G401 (cell line): ENCODE measurements at places on chromosomes 1 and 21.

- DNase-seq, result no peak
These were observed 4.9 kb downstream of the WNT9A start for GRCh38 chr1:227942716-227943261.

- no peak for DNase-seq
These were observed 29.6 kb downstream of the NVL start for GRCh38 chr1:224300346-224300745.

- no peak for DNase-seq
These were observed 9.9 kb upstream of the PAQR6 start for GRCh38 chr1:156257711-156258110.

- no peak for DNase-seq
These were observed 105.5 kb downstream of the RPE65 start for GRCh38 chr1:68344208-68344607.

DNA sequence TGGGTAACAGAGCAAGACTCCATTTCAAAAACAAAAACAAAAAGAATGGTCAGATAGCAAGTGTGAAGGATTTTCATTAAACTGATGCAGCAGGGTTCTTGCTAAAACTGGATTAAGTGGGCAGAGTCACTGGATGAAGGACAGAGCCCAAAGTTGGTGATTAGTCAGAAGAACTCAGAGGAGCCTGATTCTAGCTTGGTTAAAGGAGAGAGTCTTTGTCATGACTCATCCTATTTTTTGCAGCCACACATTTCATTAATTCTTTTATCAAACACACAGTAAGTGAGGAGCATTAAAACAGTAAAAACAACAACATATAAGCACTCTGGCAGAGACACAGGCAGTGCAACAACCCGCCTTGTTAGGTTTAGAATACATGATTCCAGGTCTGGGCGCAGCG, 56.0 kb upstream of the EDARADD start:
- DNase-seq, result no peak

- no peak for DNase-seq
These were observed 16.6 kb downstream of the ZNF362 start for GRCh38 chr1:33272930-33273329.

DNA sequence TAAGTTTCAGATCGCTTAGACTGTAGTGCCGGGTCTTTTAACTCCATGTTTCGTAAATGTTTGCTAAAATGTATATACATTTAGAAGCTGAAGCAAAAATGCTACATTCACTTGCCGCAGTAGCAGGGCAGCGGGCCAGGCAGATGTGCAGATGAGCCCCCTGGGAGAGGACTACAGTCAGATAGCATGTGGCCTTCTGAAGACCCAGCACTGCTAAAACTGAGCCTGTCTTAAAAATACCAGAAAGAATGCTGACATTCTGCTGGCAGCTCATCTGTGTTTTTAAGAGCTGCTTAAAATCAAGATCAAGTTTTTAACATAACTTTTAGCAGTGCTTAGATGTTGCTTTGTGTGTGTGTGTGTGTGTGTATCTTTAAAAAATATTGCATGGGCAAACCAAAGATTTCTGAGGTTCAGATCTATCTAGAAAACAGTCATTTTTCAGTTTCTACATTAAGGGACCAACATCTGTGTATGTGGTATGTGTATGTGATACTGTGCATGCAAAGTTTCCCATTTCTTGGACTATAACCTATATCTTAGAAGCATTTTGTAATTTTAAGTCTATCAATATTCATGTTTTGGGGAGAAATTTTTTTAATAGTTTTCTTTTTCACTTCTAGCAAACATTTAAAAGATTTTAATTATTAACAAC, 31.7 kb downstream of the CHRM3 start:
- no peak for DNase-seq

GRCh38 chr1:20124456-20125057, 5.2 kb upstream of the PLA2G2D start:
- no peak for DNase-seq

- no peak for DNase-seq
These were observed 31.7 kb upstream of the MPZL1 start for GRCh38 chr1:167690053-167690452.

GRCh38 chr1:5747426-5748285, 244.6 kb downstream of the NPHP4 start:
- no peak for DNase-seq

DNA sequence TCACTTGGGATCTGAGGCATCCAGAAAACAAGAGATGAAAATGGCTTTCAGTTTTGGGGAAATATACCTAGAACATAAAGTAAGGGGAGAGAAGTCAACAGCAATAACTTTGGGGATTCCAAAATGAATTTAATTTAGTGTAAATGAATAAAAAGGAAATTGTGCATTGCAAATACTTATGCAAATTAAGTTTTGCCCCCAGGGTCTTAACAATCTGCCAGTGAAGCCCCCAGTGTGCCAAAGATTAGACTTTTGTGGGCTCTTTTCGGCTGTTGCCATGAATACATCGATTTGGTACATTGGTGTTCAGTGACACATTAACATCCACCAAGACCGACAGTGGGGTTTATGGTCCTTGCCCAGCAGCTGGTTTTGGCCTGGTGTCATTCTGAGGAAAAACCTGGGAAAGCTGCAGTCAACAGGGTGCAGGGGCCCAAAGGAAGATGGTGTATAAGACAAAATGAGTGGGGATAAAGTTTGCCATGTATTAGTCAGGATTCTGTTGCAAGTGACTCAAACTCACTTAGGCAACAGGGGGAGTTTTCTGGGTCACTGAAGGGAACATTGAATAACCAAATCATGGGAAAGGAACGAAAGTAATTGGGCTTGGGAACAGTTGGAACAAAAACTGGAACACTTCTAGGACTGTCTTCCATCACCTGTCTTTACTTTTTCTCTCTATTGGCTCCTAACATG, 30.2 kb upstream of the IGSF3 start:
- DNase-seq, result no peak

- DNase-seq, result no peak
These were observed 45.8 kb downstream of the TFF3 start for GRCh38 chr21:42269386-42269785.

DNA sequence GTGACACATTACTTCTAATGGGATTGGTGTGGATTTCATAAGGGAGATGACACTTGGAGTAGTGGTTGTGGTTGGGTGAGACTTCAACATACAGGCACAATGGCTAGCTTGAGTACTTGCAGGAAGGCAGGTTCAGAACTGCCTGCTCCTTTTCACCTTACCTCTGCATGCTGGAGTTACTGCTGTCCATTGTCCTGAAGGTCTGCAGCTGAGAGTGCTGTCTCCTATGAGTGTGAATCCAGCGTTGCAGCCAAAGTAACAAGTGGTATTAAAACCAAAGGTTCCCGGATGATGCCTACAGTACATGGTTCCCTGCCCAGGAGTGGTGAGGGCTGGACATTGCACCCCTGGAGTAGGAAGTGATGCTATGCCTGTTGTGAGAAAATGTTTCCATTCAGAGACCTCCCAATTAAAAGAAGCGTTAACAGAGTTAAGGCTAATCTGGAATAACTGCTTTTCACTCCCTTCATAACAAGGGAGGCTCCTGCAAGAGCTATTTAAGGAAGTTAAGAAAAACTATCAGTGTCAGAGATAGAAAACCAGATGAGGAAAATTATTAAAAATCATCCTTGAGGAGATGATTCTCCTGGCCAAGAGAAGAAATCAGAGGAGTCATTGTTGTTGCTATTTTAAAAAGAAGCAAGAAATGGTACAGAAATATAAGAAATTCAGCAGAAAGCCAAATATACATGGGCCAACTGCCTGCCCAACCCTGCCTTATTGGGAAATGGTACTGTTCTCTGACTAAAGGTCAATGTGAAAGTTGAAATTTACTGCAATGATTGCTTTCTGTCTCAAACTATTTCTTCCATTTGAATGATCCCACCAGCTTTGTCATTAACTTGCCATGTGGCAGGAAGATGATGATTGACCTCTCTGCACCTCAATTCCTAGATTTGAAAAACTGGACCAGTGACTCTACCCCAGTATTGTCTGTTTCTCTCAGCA, 9.8 kb upstream of the F5 start:
- DNase-seq, result no peak

- no peak for DNase-seq
These were observed 178.2 kb downstream of the ADGRL2 start for GRCh38 chr1:81978945-81979344.

DNA sequence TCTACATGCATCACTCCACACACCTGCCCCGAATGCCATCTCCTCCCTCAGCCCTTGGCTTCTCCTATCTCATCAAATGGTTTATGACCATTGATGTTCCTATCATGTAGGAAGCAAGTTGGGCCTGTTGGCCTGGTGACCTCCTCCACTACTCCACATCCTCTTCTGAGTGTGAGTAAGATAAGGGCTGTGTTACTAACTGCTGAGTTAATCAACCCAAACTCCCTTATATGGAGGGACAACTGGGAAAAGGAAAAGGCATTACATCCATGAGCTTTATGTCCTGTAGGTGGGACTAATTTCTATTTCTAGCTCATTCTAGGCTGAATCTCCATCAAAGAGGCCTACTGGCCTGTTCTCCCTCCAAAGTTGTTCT, 57.6 kb downstream of the WLS start:
- DNase-seq, result no peak

DNA sequence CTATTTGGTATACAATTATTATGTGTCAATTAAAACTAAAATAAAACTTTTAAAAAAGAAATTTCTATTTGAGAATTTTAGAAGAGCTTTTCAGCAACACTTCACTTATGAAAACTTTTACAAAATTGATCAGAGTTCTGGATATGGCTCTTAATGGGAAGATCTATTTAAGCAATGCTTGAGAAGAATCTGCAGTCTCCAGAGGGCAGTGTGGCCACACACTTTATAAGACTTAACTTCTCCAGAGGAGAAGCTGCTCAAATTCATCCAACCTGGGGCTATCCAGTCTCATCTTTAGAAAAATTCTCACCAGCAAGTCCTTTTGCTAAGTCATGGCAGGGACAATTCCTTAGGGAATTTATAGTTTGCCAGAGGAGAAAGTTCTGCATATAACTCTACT, 25.2 kb upstream of the AGO1 start:
- DNase-seq, result peak; percentile 11

GRCh38 chr1:2639607-2640521, 7.0 kb upstream of the MMEL1 start:
- no peak for DNase-seq

- DNase-seq, result no peak
These were observed 10.0 kb upstream of the AGPAT3 start for GRCh38 chr21:43854773-43855633.

DNA sequence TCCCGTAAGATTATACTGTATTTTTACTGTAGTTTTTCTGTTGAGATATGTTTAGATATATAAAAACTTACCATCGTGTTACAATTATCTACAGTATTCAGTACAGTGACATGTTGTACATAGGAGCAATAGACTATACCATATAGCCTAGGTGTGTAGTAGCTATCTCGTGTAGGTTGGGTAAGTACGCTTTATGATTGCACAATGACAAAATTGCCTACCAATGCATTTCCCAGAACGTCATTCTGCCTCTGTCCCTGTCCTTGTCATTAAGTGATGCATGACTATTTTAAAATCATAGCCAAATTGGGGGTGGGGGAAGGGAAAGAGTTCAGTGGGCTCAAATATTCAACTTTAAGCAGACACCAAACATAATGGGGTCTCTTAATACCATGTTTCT, 233.8 kb upstream of the TMEM51 start:
- no peak for DNase-seq

DNA sequence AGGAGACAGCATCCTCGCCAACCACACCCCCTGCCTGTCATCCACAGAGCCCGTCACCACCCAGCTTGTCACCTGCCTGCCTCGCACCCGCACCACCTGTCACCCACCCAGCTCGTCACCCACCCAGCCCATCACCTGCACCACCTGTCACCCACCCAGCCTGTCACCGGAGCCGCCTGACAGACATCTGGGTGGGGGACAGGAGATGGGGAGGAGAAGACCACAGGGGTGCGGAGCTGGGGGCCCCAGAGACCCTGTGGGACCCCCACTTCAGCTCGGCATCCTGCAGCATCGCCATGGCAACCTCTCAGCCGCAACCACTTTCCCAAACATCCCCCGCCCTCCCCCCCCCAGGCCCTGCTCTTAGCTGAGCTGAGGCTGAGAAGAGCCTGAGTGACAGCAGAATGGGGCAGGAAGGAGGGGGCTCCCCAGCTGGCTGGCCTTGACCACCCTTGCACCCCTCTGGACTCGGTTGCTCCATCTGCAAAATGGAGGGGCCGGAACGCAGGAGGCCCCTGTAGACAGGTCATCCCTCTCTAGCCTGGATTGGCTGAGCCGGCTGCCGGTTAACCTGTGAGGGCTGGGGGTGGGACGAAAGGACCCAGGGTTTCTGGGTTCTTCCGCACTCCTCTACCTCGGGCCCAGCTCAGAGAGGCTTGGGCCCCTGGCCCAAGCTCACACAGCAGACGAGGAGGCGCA, 11.6 kb downstream of the AHDC1 start:
- no peak for DNase-seq

- DNase-seq, result no peak
These were observed 138.3 kb downstream of the MAP3K21 start for GRCh38 chr1:233465745-233466343.

GRCh38 chr1:211318576-211319280, 7.9 kb upstream of the TRAF5 start:
- DNase-seq, result no peak

DNA sequence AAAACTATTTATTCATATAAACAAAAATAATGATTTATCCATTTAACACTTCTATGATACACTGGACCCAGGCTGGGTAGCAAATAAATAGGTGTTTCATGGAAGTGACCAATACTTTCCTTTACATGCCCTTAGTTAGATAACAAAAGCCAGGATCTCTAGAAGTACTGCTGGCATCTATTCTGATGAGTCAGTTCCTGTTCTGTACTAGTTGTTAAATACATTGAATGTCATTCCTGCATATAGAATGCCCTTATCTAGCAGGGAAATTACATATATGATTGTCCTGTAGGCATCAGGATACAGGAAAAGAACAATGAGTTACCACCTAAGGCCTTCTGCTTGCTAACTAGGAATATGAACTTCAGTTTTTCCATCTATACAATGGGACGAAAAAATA, 130.8 kb downstream of the HFM1 start:
- no peak for DNase-seq

- DNase-seq, result no peak
These were observed 57.1 kb upstream of the ID3 start for GRCh38 chr1:23616292-23616824.

DNA sequence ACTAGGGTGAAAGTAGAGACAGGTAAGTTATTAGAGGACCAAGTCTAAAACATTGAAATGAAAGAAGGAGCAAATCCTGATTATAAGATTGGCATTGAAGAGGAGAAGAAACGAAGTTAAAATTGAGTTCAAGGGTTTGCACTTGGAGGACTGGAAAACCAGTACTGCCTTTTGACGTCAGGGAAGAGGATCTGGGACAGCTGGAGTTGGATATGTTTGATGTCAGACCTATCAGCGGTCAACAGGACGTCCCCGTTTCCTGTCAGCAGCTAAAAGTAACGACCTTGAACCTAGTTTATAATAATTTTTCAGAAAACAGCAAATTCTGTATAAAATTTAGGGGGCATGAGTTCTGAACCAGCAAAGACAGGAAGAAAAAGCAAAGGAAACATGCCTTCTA, 1.2 kb upstream of the NID1 start:
- no peak for DNase-seq

GRCh38 chr1:151728151-151729054, 7.1 kb downstream of the RIIAD1 start:
- DNase-seq, result peak; percentile 90
